Left lobe of liver (tissue), 2 donors: ENCODE measurements at places on chromosomes 5 and 9. TPM values are rescaled to one million over a fixed set of nuclear protein-coding genes. Genes with fewer than 3 reads are reported as not detected.

DNA sequence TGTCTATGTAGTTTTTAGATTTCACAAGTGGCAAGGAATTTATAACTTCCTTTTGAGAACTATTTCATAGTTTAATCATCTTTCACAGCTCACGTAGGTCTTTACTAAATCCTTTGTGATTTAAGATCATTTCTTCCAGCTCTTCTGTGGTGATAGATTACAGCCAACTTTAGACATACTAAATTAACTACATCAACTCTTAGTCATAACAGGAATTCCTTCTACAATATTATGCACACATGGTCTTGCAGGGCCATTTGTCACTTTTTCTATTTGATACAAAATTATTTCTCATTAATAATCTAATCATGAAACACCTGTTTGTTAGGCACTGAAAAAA lies 208.4 kb downstream of the PDE4D start:
- no peak for DNase-seq

- no peak for DNase-seq
Measured at GRCh38 chr9:126401107-126401506, 74.5 kb downstream of the MVB12B start.

DNA sequence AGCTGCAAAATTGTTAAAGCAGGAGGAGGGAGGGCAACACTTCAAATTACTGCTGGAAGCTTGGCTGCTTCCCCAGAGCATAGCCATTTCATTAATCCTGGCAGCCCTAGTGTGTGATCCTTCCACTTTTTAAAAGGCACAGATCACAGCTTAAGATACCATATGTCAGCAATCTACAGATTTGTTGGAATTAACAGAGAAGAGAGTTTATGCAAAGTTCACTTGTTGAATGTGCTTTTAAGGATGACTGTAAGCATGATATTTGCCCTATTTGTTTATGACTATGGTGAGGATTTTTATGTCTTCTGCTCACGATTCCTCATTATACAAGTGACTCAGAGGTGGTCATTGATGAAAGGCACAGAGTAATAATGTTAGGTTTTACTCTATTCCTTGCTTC lies 156.0 kb upstream of the CDKN2B start:
- no peak for DNase-seq

DNA sequence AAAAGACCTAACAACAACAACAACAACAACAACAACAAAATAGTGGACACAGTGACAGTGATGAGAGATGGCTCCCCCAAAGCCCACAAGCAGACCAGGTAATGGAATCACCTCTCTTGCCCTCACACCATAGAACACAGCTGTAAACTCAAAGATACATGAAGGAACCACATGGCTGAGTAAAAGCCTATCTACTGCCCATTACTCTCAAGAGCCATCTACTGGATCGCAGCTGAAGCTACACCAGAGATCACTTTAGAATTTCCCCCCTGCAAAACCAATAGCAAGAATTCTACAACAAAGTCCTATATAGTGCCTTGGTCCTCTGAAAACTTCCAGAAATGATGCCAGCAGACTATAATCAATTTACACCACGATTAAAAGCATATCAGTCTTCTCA lies 1537.6 kb upstream of the CDH9 start:
- DNase-seq: no peak

The C9 gene
- 1,159 TPM for total RNA-seq

GRCh38 chr9:19464061-19464763 lies 55.4 kb downstream of the ACER2 start:
- DNase-seq: no peak

DNA sequence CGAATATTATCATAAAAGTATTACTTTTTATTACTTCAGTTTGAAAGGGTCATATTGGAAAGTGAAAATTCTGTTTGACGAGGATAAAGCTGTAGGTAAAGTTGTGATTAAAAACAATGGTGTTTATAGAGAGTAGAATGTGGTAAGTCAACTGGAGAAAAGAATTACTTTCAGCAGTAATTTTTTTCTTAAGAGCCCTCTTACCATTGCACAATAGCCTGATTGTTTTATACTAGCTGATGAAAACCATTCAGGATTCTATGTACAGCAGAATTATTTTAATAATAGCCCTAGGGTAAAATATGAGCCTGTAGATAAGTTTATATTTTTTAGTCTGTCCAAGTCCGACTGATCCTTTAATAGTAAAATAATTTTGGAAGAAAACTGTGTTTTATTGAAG lies 16.6 kb downstream of the CDC42SE2 start:
- DNase-seq: no peak

GRCh38 chr5:103522586-103522985 lies 40.0 kb downstream of the NUDT12 start:
- DNase-seq: no peak

The PCDHGB4 gene
- total RNA-seq: 2.2 TPM
